ENCODE measurements at places on chromosomes 3 and 15.

DNA sequence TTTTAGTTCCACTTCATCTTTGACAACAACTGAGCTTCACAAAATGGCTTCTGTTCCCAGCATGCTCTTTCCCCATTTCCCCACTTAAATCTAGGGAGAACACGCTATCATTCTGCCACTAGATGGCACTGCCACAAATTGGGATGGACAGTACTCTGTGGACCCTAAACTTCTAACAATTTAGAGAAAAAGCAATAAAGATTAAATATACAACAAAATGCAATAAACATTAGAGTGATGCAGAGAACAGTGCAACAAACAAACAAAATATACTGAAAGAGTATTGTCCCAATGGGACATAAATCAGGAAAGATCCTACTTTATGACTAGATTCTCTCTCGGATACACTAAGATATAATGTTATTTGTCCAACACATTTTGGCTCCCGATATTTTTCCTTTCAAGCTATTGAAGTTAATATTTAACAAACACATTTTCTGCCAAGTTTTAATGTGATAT, 169.7 kb upstream of the TMCO5A start:
- DNase-seq, result no peak

DNA sequence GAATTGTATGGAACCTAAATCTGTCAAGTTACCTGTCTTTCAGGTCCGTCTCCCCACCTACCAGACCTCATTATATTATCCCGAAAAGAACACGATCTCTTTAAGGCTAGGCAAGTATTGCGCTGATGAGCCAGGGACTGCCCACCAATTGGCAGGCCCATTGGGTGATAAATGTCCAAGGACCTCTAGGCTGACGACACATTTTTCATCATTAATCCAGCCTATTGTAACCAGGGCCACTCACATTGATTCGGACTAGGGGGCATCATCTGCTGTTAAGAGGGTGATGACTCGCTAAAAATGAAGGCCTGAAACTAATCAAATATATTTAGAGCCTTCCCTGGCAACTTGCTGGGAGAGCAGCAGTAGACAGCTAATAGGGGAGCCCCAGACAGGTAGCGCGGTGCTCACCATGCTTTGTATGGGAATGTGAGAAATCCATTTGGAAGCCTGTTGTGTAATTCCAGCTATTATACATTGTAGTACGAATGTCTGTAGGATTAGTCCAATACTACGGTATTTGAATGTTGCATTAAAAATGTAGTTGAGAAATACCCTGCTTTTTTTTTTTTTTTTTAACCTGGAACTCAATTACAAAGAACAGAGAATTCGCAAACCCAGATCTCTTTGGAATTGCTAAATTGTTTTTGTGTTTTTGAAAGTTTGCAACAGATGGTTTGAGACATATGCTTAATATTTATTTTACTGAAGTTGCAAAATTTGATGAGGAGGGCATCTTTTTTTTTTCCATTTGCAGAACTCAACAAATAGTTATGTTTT, 156.1 kb downstream of the ROBO2 start:
- DNase-seq, result no peak

- no peak for DNase-seq
Measured at GRCh38 chr3:128082546-128082945, 30.3 kb downstream of the SEC61A1 start.

DNA sequence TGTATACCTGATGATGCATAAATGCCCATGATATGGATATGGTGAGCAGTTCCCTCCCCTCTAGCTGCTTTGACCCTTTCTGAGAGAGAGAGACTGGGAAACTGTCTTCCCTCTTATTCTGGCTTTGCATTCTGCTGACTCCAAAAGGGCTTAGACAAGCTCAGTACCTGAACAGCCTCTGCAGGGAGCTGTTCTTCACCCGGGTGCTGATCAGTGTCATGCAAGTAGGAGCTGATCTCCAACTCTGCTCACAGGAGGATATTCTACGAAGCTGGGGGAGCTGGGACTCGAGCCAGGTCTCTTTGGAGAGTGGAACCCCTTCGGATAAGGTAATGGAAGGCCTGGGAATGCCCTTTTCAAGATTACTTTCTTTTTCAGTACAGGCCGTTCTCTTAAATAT, 237.1 kb downstream of the RYR3 start:
- DNase-seq, result no peak

DNA sequence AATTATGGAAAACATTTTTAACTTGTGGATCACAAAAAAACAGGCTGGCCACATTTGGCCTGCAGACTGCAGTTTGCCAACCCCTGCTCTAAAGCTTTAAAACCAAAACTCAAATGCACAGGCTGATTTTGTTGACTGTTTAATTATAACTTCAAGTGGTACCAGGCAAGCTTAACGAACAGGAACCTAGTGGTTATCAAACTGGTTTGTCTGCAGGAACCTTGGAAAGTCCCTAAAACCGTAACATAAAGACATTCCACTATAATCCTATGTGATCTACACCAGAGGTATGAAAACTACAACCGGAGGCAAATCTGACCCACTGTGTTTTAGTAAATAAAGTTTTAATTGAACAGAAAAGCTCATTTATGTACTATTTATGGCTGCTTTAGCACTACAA, 52.4 kb downstream of the TBL1XR1 start:
- no peak for DNase-seq

Measured in stimulated activated CD4-positive, alpha-beta T cell treated with anti-CD3 and anti-CD28 coated beads, TNF-alpha, amount 100 ng/mL, for 1 hour (primary cell).